ENCODE measurements at places on chromosomes 7 and 10.

GRCh38 chr10:88017781-88018180 is 154.4 kb downstream of the PTEN start:
- DNase-seq, result no peak

GRCh38 chr7:49778731-49779270 is 5.4 kb downstream of the VWC2 start:
- DNase-seq, result no peak

- DNase-seq, result no peak
Observed at GRCh38 chr10:96619796-96620773, 33.3 kb upstream of the TM9SF3 start.

DNA sequence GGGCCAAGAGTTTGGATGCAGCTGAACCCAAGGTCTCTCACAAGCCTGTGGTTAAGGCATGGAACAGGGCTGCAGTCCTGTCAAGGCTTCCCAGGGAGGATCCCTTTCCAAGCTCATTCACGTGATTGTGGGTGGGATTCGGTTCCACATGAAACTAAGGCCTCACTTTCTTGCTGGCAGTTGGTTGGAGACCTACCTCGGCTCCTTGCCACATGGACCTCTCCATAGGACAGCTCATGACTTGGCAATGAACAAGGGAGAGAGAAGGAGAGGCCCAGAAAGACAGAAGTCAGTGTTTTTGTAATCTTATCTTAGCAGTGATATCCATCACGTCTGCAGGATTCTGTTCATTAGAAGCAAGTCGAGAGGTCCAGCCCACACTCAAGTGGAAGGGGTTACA is 583.8 kb downstream of the LRMDA start:
- DNase-seq, result no peak

DNA sequence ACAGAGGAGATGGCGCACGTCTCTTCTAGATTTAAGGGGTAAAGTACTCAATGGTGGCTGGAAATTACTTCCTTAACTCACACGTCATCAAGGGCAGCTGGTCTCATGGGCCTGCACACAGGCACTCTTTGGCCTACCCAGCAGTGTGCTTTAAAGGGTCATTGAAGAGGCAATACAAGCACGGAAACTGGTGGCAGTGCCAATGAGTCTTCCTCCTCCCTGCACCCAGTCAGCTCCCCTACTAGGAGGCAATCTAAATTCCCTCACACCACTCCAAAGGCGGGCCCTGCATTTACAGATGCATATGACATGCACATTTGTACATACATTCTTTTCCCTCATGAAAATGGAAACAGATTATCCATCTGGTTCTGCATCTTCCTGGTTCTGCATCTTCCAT is 47.4 kb downstream of the PPIF start:
- no peak for DNase-seq
